ENCODE measurements at places on chromosomes 6 and 20. TPM values are rescaled to one million over a fixed set of nuclear protein-coding genes. Genes with fewer than 3 reads are reported as not detected.
A peak's percentile ranks its signal among the peaks of the same experiment; 100 is the strongest.

DNA sequence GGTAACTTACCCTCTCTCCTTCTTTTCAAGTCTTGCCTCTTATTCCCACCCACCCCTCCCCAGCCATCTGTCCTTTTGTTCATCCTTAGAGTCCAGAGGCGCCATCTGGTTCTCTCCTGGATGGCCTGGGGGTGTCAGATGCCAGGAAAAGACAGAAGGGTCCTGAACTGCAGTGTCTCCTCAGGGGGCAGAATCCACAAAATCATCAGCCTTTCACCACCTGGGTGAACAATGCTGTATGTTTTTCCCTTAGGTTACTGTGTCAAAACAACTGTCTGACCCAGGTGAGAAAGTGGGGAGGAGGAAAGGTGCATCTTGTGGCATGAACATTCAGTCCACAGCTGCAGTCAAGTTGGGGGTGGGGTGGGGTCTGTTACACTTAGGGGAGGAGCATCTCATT lies 47.9 kb upstream of the FYN start:
- no peak overlapping the region for H3K4me3 ChIP-seq
- no peaks in the 10 kb centered on the region for H3K27me3 ChIP-seq
- no peaks in the 10 kb centered on the region for H3K36me3 ChIP-seq

- H3K4me1 ChIP-seq = no peaks in the 10 kb centered on the region
- no peak overlapping the region for H3K4me3 ChIP-seq
- H3K27ac ChIP-seq = no peak overlapping the region
- H3K36me3 ChIP-seq = peaks cover 57% of the 10 kb centered on the region
- DNase-seq = no peak
These were observed 78.6 kb upstream of the PLN start for GRCh38 chr6:118469468-118469867.

- no peaks in the 10 kb centered on the region for H3K27me3 ChIP-seq
- no peak for DNase-seq
- H3K36me3 ChIP-seq = no peaks in the 10 kb centered on the region
- H3K4me1 ChIP-seq = no peaks in the 10 kb centered on the region
- H3K4me3 ChIP-seq = no peak overlapping the region
These were observed 544.7 kb upstream of the FLRT3 start for GRCh38 chr20:14882157-14882556.

DNA sequence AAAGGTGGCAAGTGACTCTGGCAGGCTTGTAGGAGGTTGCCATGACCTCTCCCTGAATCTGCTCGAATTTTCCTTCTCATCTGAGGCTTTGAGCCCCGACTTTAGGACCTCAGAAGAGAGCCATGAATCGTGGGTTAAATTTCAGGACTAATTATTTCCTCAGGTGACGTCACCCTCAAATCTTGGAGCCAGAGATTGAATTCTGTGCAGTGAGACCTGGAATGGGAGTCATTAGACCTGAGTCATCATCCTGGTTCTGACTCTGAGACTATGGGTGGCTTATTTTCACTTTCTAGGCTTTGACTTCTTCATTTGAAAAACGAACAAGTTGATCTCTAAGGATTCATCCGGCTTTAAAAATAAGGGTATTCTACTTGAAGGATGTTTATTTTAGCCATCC lies 48.5 kb upstream of the PDYN start:
- no peaks in the 10 kb centered on the region for H3K36me3 ChIP-seq
- no peak overlapping the region for H3K27ac ChIP-seq
- H3K4me3 ChIP-seq = no peak overlapping the region
- no peak for DNase-seq
- H3K4me1 ChIP-seq = no peaks in the 10 kb centered on the region

DNA sequence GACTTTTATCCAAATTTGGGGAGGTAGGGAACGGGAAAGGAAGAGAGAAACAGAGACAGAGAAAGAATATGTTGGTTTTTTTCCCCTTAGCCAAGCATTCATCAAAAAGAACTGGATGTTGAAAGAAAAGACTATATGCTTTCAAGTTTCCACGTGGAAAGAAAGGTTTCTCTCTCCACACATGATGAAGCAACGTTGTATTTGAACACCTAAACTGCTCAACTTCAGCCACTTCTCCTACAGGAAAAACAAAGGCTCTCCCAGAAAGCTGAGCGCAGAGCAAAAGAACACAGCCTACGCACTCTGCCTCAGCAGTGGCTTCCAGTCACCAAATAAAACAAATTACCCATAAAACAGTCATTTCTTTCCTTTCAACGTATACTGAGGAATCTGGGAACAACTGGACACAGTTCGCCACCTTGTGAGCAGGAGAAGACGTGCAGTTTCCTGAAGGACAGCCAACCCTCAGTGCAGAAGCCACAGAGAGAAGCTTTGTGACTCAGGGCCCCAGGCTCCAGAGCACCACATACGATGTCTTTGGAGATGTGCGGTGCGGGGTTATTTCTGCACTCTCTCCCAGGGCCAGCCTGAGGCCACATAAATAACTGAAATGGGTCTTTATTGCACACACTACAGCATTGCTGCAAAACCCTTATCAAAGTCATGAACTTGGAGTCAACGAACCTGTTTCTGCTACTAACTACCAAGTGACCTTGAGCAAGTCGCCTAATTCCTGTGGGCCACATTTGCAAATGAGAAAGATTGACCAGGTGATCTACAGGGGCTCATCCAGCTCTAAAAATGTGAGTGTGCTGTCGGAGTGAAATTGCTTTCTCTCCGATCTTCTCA lies 10.1 kb downstream of the IL17F start:
- H3K4me1 ChIP-seq = peaks cover 12% of the 10 kb centered on the region
- DNase-seq = peak; percentile 27
- peaks cover 68% of the 10 kb centered on the region for H3K27me3 ChIP-seq

DNA sequence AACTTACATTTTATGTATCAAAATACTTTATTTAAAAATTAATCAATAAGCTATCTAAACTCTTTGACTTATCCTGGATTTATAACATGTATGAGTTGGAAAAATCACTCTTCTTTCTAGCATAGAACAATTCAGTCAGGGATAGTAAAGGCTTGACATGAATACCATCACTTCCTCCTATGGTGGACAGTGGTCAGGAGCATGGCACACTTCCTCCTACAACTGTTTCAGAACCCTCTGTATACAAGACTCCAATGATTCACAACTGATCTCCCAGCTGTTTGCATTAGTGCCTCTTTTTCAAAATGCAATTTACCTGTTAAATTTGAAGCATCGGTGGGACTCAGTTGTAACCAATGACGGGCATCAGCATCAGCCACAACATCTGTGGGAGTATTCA lies 129.7 kb downstream of the RALGAPA2 start:
- no peaks in the 10 kb centered on the region for H3K27me3 ChIP-seq
- H3K4me3 ChIP-seq = no peak overlapping the region
- H3K36me3 ChIP-seq = peaks cover 28% of the 10 kb centered on the region
- DNase-seq = no peak

GRCh38 chr6:139863964-139864363 lies 489.5 kb upstream of the CITED2 start:
- no peak overlapping the region for H3K4me3 ChIP-seq
- H3K36me3 ChIP-seq = no peaks in the 10 kb centered on the region
- H3K27ac ChIP-seq = no peak overlapping the region
- no peaks in the 10 kb centered on the region for H3K4me1 ChIP-seq

DNA sequence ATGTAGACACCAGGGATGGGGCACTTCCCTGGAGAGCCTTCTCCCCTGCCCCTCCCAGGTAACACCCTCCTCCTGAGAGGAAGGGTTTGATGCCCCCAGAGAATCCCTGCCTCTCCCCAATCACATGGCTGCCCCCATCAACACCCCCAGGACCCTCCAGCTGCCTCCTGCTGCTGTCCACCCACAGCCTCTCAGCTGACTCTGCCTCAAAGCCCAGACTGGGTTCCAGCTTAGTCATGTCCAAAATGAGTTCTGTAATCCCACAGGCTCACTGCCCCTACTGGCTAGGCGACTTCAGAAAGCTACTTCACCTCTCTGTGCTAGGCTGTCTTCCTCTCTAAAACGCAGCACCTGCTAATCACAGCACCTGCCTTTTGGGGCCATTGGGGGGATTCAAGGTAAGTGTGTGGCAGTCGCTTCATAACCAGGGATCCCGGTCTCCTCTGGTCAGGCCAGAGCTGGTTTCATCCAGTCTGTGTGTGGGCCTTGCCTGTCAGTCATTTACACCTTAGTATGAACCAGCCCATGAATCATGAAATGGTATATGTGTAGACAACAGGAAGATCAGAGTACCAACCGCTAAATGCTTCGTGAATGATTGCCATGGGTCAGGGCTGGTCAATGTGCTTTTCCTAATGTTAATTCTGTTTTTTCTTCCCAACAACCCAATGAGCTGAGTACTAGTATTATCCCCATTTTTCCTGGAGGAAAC lies 40.4 kb downstream of the TFEB start:
- DNase-seq = no peak
- H3K4me1 ChIP-seq = no peaks in the 10 kb centered on the region
- H3K27me3 ChIP-seq = no peaks in the 10 kb centered on the region
- H3K4me3 ChIP-seq = no peak overlapping the region
- H3K27ac ChIP-seq = no peak overlapping the region
- peaks cover 4% of the 10 kb centered on the region for H3K36me3 ChIP-seq

DNA sequence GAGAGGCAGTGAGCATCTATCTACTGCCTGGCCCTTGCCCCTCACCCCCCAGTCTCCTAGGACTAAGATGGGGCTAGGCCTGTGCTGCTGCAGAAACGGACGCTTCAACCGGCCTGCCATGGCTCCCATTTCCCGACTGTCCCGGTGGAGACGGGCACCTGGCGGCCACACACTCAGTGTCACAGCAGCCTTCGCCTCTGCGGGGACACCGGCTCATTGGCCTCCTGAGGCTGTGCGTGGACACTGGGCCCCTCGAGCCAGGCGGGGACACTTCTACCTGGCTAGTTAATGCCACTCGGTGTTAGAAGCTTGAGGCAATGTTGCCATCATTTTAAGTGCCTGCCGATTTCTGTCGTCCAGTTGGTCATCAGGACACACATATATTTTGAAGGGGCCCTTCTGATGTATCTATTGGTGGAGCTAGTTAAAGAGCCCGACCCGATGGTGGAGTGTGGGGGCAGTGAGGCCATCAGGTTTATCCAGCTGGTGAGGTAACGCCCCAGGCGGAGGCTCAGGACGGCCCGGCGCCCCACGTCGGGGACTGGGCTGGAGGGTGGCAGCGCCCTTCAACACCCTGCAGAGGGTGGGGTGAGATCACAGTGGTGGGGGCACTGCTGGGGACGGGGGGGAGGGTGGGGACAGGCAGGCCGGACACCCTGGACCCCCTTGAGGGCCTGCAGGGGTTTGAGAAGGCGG lies 58.9 kb upstream of the GATA5 start:
- DNase-seq = no peak
- no peak overlapping the region for H3K27ac ChIP-seq
- no peaks in the 10 kb centered on the region for H3K27me3 ChIP-seq
- no peaks in the 10 kb centered on the region for H3K36me3 ChIP-seq

- peaks cover 41% of the 10 kb centered on the region for H3K4me1 ChIP-seq
- peak overlapping the region; percentile 17 for H3K4me3 ChIP-seq
- peaks cover 3% of the 10 kb centered on the region for H3K36me3 ChIP-seq
- H3K27me3 ChIP-seq = peaks cover 15% of the 10 kb centered on the region
These were observed 283.7 kb downstream of the DHX35 start for GRCh38 chr20:39245685-39246311.

DNA sequence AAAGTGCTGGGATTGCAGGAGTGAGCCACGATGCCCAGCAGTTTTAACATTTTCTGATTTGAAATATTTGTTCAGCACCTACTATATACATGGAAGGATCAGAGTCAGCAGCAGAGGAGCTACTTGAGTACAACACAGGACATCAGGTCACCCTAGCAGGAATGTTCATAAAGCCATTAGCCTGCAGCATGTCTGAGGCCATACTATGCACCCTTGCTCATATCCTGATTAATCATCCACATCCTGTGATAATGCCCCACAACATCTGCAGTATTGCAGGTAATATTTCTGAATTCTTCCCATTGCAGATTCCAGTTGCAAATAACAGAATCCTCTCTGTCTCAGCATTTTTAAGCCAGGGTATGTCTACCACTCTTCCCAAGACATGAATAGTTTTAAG lies 171.0 kb upstream of the PRND start:
- H3K4me1 ChIP-seq = no peaks in the 10 kb centered on the region
- no peak overlapping the region for H3K4me3 ChIP-seq
- no peaks in the 10 kb centered on the region for H3K36me3 ChIP-seq
- H3K27ac ChIP-seq = no peak overlapping the region

DNA sequence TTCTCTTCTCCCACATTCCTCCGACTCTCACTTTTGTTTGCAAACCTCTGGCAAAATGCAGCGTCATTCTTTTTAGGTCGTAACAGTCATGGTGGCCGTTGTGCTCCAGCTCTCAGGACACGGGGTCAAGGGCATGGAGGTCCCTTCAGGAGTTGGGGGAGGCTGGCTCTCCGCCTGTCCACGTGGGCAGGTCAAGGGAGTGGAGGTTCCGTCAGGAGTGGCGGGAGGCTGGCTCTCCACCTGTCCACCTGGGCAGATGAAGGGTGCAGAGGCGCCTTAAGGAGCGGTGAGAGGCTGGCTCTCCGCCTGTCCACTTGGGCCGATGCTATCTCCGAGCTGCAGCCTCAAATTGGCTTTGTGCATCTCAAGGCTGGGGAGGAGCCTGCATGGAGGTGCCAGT lies 98.0 kb downstream of the ERMARD start:
- H3K4me1 ChIP-seq = no peaks in the 10 kb centered on the region
- H3K36me3 ChIP-seq = no peaks in the 10 kb centered on the region
- H3K27ac ChIP-seq = no peak overlapping the region
- no peak overlapping the region for H3K4me3 ChIP-seq
- no peak for DNase-seq

DNA sequence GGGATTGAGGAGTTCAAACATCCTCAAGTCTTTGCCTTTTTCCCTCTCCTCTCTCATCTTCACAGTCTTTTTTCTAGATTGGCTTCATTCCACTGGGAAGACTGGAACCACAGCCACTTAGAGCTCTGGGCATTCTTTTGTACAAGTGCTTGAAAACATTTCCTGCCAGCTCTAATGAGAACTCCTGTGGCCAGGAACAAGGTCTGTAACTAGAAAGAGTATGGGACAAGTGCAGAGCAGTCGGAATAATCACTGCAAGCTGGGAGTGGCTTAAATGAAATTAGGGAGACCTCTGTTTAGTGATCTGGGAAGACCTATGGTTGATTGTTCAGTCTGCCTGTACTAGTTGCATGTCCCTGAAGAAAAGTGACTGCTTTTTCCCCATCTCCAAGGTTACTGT lies 41.0 kb upstream of the SMIM8 start:
- DNase-seq = no peak
- peaks cover 9% of the 10 kb centered on the region for H3K27me3 ChIP-seq
- no peak overlapping the region for H3K27ac ChIP-seq
- no peaks in the 10 kb centered on the region for H3K4me1 ChIP-seq
- no peaks in the 10 kb centered on the region for H3K36me3 ChIP-seq

- H3K4me1 ChIP-seq = peaks cover 59% of the 10 kb centered on the region
- no peak overlapping the region for H3K27ac ChIP-seq
- peaks cover 4% of the 10 kb centered on the region for H3K27me3 ChIP-seq
- no peak overlapping the region for H3K4me3 ChIP-seq
- DNase-seq = no peak
- H3K36me3 ChIP-seq = peaks cover 14% of the 10 kb centered on the region
These were observed 31.0 kb downstream of the TRERF1 start for GRCh38 chr6:42420741-42421140.

- no peaks in the 10 kb centered on the region for H3K4me1 ChIP-seq
- H3K4me3 ChIP-seq = no peak overlapping the region
- DNase-seq = no peak
- no peaks in the 10 kb centered on the region for H3K36me3 ChIP-seq
- no peak overlapping the region for H3K27ac ChIP-seq
These were observed 91.5 kb upstream of the RREB1 start for GRCh38 chr6:7016226-7016625.

The SLC26A8 gene
- not detected for total RNA-seq

The RSPO3 gene
- total RNA-seq = not detected

The FAM83C gene
- not detected for total RNA-seq

The SGK2 gene
- 0.10 TPM for total RNA-seq

The OPN5 gene
- total RNA-seq = not detected

The GDAP1L1 gene
- not detected for total RNA-seq

The TNFRSF6B gene
- total RNA-seq = not detected

The MOCS1 gene
- not detected for total RNA-seq

The TSBP1 gene
- total RNA-seq = not detected

The ADAM33 gene
- total RNA-seq = not detected
